NCI-H69 (cell line): ENCODE measurements at places on chromosomes 12 and 14.
A peak's percentile ranks its signal among the peaks of the same experiment; 100 is the strongest.

GRCh38 chr14:101723061-101723595 is 38.4 kb upstream of the PPP2R5C start:
- DNase-seq: no peak

DNA sequence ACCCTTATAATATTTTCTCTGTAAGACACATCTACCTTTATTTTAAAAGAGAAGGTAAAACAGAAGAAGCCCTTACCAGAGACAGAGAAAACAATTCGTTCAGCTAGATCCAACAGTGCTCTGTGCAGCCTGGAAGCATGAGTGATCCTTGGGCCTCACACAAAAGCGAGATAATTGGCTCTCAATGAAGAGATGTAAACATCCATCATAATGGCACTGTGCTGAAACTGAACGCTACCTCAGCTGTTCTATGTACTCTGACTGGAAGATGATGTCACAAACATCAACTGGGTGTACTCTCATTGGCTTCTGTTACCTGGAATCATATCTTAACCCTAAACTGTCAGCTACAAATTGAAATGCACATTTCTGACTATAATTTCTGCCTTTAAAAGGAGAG is at the start of gene MGAT4C:
TSS of gene MGAT4C (minus strand) at position 229 of the 400 bp plus-strand sequence.
- DNase-seq: peak; percentile 99

GRCh38 chr12:2697057-2697800 is 97.5 kb upstream of the FKBP4 start:
- peak; percentile 28 for DNase-seq

- DNase-seq: no peak
These were observed 34.0 kb downstream of the EMP1 start for GRCh38 chr12:13230500-13230899.

- DNase-seq: peak; percentile 51
These were observed 8.4 kb upstream of the CALM1 start for GRCh38 chr14:90388437-90388836.
